ENCODE measurements at places on chromosomes 12 and 14.

DNA sequence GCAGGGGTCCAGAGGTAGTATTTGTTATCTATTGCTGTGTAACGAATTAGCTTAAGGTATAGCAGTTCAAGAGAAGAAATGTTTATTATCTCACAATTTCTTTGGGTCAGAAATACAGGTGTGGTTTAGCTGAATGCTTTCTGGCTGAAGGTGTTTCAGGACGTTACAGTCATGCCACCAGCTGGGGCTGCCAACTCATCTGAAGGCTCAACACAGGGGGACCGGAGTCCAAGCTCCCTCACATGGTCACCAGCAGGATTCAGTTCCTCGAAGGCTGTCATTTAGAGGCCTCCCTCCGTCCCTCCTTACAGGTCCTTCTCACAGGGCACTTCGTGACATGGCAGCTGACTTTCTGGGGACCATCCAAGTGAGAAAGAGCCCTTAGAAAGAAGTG, 37.5 kb upstream of the SINHCAF start:
- no peak for DNase-seq

- DNase-seq, result no peak
These were observed 164.3 kb upstream of the TMPO start for GRCh38 chr12:98351089-98351488.

DNA sequence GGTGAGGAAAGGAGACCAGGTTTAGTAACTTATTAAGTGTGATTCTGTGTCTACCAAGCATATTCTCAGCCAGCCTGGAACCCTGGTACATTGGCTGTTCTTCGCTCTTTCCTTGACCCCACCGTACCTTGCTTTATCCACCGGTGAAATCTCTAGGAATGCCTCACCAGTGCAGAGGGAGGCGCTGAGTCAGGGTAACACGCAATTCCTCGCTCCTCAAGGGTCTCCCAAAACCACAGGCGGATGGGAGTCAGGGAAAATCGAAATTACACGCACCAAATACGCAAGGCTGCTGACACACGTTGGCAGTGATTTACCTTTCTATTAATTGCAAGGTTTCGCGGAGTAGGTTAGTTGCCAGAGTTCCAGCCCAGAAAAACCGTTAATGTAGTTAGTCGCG, 845 bp downstream of the L3HYPDH start:
- no peak for DNase-seq

DNA sequence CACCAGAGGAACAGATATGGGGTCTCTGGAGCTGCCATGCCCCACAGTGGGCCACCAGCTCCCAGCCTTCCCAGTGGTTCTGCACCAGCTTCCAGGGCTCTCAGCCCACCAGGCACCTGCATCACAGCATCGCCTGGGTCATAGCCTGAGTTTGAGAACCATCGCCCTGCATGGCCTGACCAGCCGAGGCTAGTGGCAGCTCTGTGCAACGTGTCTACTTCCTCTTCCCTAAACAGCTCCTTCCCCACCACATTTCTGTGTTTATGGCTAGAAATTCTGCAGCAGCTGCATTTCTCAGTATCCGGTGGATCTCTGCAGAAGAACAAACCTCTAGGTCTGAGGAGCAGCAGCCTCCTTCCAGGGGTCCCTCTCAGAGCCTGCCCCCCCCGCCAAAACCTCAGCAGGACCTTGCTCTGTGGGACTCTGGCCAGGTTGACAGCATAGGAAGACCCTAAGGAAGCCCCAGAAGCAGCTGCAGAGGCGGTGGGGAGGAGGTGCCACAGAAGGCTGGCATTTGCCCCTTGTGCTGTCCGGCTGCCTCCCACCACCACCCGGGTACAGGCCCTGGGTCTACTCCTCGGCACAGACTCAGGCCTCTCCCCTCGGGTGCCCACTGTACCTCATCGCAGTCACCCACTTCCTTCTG, 47.7 kb downstream of the PSMA6 start:
- DNase-seq, result no peak

DNA sequence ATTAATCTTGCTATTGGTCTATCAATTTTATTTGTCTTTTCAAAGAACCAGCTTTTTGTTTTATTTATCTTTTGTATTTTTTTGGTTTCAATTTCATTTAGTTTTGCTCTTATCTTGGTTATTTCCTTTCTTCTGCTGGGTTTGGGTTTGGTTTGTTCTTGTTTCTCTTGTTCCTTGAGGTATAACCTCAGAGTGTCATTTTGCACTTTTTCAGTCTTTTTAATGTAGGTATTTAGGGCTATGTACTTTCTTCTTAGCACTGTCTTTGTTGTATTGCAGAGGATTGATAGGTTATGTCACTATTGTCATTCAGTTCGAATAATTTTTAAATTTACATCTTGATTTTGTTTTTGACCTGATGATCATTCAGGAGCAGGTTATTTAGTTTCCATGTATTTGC, 92.7 kb upstream of the DCD start:
- DNase-seq, result no peak

DNA sequence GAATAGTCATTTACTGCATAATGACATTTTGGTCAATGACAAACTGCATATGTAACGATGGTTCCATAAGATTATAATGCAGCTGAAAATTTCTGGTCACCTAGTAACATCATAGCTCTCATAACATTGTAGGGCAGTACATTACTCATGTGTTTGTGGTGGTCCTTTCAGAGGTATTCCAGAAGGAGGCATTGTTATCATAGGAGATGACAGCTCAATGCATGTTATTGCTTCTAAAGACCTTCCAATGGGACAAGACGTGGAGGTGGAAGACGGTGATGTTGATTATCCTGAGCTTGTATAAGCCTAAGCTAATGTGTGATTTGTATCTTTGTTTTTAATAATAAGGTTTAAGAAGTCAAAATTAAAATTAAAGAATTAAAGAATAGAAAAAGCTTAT, 43.8 kb upstream of the TSPAN11 start:
- no peak for DNase-seq

DNA sequence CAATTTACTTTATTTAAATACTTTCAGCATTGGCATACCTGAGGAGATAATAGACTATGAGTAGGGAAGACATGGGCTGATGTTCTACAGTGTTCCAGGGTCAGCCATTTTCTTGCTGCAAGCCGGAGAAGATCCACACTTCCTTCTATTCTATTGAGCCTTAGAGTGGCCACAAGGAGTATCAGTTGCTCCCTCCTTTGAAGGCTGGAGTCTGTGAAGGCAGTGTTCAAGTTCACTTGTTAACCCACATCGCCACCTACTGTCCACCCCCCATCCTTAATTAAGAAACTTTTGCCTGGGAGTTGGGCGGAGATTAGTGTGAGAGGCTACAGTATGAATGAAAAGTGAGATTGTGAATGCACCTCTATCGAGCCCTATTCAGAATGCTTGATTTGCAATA, 666.6 kb downstream of the NRXN3 start:
- no peak for DNase-seq

DNA sequence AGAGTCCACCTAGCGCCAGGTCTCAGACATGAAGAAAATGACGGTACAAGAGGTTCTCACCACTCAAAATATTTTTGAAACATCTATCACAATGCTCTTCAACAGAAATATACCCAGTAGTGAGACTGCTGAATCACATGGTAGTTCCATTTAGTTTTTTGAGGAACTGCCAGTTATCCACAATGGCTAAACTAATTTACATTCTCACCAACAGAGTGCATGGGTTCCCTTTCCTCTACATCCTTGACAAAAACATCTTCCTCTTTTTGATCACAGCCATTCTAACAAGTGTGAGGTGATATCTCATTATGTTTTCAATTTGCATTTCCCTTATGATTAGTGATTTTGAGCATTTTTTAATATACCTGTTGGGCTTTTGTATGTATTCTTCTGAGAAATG, 5.7 kb upstream of the GPR65 start:
- DNase-seq, result no peak

DNA sequence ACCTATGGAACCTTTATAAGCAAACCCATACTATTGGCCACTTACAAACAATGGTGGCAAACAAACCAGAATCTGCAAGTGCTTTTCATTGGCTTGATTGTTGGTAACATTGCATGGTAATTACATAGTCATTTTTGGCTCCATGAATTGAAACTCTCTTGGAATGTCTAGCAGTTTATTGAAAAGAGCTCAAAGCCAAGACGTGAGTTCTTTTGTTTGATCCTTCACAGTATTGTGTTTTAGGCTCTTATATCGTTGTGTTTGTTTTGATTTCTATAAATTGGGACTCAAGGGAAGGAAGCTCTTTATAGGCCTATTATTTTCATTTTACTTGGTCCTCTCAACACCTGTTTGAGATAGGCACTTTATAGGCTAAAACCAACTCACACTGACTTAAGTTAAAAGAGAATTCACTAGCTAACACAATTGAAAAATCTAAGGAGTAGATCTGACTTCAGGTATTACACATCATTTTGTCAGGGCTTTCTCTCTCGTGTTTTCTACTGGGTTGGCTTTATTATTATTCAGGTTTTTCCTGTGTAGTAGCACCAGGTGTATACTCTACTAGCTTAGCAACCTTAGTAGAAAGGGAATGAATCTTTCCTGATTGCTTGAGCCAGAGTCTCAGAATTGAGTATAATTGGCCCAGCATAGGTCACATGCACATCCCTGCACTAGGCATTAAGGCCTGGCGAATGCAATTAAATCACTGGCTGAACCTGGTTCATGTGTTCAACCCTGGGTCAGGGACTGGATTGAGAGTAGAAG, 341.4 kb downstream of the RAD51B start:
- no peak for DNase-seq

DNA sequence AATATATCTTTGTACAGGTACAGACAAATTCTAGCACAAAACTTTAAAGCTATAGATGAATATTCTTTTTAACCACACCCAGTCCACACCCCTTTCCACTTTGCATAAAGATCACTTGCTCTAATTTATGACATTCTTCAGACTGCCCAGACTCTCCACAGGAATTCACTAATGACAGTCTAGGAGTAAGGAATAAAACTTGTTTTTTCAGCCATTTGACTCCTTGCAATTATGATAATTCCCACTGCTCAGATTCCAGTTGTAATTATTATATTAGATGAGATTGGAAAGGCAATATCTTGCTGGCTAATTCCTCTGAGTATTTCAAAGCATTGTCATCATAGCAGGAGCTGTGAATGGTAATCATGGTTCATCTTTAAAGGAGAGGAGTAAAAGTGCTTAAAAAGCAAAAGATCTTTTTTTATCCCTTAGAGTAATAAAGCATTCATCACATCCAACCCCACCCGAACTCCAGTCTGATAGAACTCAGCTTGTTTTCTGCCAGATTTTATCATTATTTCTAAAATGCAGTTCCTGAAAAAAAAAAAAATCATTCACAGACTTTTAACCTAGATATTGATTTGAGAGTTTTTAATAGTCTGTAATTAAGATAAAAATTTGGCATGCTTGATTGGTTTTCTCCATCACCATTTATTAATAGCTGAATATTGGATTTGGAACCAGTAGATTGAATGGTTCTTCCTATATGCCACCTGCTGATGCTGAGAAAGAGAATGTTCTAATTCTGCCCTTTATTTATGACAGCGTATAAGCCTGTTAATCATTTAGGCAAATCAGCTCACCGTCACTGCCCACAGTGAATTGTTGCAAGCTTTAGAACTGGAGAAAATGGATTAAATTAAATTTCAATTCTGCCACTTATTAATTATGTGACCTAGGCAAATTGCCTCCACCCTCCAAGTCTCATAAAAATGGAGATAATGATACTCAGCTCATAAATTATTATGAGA, 93.9 kb upstream of the RASSF8 start:
- DNase-seq, result no peak

DNA sequence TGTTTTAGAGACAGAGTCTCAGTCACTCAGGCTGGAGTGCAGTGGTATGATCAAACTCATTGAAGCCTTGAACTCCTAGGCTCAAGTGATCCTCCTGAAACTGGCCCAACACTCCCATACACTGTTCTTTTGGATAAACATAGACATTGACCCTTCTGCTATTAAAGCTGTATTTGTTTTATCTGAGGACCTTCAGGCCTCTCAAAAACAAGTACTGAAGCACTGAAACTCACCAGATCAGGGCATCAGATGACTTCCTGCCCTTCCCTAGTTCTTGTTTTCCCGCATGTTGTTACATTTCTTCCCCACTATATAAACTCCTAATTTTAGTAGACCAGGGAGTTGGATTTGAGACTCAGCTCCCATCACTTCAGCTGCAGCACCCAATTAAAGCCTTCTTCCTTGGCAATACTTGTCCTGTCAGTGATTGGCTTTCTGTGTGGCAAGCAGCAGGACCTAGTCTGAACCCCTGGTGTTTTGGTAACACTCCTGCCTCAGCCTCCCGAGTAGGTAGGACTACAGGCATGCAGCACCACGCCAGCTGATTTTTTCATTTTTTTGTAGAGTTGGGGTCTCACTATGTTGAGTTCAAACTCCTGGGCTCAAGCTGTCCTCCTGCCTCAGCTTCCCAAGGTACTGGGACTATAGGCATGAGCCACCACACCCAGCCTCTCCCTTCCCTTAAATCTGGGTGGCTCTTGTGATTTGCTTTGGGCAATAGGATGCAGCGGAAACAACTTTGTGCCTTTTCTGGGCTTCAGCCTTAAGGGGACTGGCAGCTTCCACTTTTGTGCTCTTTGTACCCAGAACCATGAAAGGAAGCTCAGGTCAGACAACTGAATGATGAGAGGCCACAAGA, 12.5 kb upstream of the IFT81 start:
- DNase-seq, result no peak

DNA sequence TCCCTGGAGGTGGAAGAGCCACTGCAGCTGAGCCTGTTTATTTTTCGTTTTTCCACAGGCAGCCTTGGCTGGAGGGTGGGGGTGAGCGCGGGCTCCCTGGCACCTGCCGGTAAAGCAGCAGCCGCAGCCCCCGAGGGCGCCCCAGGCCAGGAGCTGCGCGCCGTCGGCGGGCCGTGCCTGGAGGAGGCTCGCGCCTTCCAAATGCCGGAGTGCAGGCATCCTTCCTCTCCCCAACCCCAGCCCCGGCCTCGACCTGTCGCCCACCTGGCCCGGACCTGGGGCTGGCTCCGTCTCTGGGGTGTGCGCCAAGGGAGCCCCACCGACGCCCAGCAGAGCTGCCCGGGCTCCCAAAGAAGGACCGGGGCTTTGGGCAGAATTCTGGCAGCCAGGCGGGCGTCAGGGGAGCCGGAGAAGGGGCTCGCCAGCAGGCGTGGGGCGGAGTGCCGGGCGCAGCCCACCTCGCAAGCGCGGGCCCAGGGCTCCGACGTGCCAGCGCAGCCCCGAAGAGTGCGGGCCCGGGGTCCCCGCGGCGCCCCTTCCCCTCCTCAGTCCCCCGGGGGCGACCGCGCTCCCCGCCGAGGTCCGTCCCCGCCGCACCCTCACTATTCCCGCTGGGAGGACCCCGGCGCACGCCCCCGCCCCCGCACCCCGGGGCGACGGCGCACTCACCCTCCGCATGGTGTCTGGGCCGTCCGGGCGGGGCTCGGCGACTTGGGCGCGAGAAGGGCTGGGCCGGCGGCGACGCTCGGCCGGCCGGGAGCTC, 130.3 kb downstream of the NDUFA12 start:
- DNase-seq, result no peak

DNA sequence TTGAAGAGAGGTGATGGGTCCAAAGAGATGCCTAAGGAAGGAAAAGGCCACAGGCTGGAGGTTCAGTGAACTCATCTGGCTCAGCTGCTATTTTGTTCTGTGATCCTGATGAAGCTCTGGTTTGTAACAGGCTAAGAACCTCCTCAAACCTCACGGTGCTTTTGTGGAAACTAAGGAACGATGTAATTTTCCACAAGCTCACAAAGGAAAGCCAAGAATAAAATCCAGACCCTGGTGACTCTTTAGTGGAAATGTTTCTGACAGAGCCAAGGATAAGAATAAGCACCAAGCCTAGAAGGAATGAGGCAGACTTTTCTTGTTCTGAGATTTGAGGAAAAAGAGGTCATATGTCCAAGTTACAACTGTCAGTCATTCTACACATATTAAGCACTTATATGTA, 93.6 kb downstream of the SLC24A4 start:
- DNase-seq, result no peak

GRCh38 chr12:27012239-27012981, 1.8 kb downstream of the TM7SF3 start:
- no peak for DNase-seq

GRCh38 chr12:109763201-109763841, 49.7 kb downstream of the FAM222A start:
- no peak for DNase-seq
